T follicular helper cell (primary cell): ENCODE measurements at places on chromosomes 12 and 14.

GRCh38 chr12:25491396-25492325 lies 61.4 kb downstream of the LMNTD1 start:
- DNase-seq = no peak

GRCh38 chr14:104753528-104754212 lies 723 bp downstream of the SIVA1 start:
- no peak for DNase-seq

- DNase-seq = no peak
These were observed 45.5 kb downstream of the SLC38A6 start for GRCh38 chr14:61026526-61026925.

- no peak for DNase-seq
These were observed 14.5 kb downstream of the R3HDM2 start for GRCh38 chr12:57416039-57416996.

GRCh38 chr14:101790232-101790631 lies 28.7 kb downstream of the PPP2R5C start:
- no peak for DNase-seq

DNA sequence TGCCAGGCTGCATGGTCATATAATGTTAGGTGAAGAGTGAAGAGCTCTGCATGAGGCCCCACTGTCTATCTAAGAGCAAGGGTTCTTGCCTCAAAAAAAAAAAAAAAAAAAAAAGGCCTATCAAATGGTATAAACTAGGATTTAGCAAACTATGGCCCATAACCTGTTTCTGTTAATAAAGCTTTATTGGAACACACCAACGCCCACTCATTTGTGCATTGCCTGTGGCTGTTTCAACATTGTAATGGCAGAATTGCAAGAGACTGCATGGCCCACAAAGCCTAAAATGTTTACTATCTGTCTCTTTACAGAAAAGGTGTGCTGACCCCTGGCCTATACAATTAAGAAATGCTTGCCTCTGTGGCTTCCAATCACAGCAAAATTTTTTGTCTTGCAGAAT lies 12.8 kb downstream of the PLEKHG7 start:
- no peak for DNase-seq

GRCh38 chr14:75806352-75806832 lies 145.3 kb downstream of the TTLL5 start:
- no peak for DNase-seq

GRCh38 chr12:87469295-87469694 lies 559.9 kb downstream of the C12orf50 start:
- no peak for DNase-seq

GRCh38 chr12:50926415-50926814 lies 25.9 kb upstream of the HIGD1C start:
- DNase-seq = no peak

- no peak for DNase-seq
These were observed 46.9 kb downstream of the PRMT8 start for GRCh38 chr12:3537719-3538465.

DNA sequence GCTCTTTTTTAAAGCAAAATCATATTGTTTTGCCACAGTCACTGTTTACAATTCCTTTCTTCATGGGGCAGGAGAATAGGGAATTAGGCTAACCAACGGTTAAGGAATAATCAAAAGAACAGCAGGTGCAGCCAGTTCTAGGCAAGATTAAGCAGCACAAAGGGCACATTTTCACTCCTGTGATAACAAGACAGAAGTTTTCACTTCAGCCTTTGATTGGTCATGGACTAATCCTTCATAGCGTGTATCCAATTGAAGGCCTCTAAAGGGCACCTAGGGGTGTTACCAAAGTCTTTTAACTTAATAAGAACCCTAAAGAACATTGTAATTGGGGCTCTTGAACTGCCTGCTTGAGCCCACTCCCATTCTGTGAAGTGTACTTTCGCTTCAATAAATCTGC lies 206.9 kb upstream of the AMIGO2 start:
- no peak for DNase-seq

GRCh38 chr12:100666588-100666987 lies 93.1 kb downstream of the GAS2L3 start:
- DNase-seq = no peak

- DNase-seq = no peak
These were observed 202.7 kb upstream of the FRMD6 start for GRCh38 chr14:51448831-51449670.
